ENCODE measurements at places on chromosomes 5 and 9. TPM values are rescaled to one million over a fixed set of nuclear protein-coding genes. Genes with fewer than 3 reads are reported as not detected.

GRCh38 chr9:121942866-121943382 is 150.2 kb downstream of the TTLL11 start:
- no peaks in the 10 kb centered on the region for H3K36me3 ChIP-seq
- DNase-seq: no peak

GRCh38 chr5:6572086-6572824 is 60.6 kb downstream of the NSUN2 start:
- H3K36me3 ChIP-seq: no peaks in the 10 kb centered on the region
- no peak overlapping the region for H3K4me3 ChIP-seq
- no peaks in the 10 kb centered on the region for H3K27me3 ChIP-seq
- no peak overlapping the region for H3K27ac ChIP-seq
- no peaks in the 10 kb centered on the region for H3K4me1 ChIP-seq

DNA sequence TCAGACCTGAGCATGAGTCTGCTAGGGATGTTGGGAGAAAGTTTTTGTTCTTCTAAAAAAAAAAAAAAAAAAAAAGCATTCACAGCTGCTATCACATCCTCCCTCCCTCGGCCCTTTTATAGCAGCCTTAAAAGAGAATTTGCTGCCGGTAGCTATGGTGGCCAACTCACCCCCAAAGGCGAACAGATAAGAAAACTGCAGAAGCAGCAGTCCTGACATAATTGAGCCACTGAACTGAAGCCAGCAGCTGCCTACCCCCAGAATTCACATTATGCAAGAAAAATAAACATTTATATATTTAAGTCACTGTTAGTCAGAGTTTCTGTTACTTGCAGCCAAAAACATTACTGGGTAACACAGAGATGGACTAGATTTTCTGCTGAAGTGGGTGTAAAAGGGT is 124.3 kb upstream of the SMARCA2 start:
- no peak for DNase-seq
- no peak overlapping the region for H3K4me3 ChIP-seq
- H3K36me3 ChIP-seq: no peaks in the 10 kb centered on the region
- H3K27me3 ChIP-seq: no peaks in the 10 kb centered on the region
- no peak overlapping the region for H3K27ac ChIP-seq
- H3K4me1 ChIP-seq: no peaks in the 10 kb centered on the region

DNA sequence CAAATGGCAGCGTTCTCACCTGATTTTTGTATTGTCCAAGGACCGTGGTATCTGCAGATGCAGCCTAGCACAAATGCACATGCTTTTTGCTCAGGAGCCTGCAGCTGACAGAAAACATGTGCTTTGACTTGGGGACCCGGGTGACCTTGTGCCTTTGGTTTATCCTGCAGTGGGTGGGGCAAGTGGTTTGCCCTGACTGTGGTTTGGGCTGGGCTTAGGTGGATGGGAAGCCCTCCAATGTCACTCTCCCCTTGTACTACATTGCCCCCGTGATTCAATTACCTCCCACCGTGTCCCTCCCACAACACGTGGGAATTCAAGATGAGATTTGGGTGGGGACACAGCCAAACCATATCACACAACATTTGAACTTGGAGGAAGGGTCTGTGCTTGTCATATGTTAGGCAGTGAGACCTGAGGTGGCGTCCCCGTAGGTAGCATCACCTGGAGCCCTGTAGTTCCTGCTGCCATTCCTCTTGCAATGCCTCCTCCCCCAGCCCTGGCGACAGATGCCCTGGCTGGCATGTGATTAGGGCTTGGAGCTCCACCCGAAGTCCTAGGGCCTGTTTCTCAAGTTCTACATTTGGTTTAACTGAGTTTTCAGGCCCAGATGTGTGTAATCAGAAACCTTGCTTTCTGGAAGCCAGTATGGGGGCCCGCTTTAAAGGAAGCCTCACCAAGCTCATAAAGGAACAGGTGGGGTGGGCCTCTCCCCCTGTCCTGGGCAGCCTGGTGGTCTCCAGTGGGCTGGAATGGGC is 2.1 kb downstream of the ANKRD33B start:
- DNase-seq: no peak
- no peak overlapping the region for H3K27ac ChIP-seq
- no peaks in the 10 kb centered on the region for H3K27me3 ChIP-seq
- H3K4me3 ChIP-seq: no peak overlapping the region

DNA sequence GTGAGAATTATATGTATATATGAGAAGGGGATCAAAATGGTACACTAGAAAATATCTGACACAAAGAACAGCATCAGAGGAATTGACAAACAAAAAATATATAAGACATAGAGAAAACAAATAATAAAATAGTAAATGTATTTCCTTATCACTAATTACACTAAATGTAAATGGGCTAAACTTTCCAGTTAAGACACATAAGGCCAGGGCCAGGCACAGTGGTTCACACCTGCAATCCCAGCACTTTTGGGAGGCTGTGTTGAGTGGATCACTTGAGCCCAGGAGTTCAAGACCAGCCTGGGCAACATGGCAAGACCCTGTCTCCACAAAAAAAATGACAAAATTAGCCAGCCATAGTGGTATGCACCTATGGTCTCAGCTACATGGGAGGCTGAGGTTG is 8.5 kb downstream of the FBXL17 start:
- no peaks in the 10 kb centered on the region for H3K36me3 ChIP-seq
- no peaks in the 10 kb centered on the region for H3K27me3 ChIP-seq
- H3K27ac ChIP-seq: no peak overlapping the region
- DNase-seq: no peak

DNA sequence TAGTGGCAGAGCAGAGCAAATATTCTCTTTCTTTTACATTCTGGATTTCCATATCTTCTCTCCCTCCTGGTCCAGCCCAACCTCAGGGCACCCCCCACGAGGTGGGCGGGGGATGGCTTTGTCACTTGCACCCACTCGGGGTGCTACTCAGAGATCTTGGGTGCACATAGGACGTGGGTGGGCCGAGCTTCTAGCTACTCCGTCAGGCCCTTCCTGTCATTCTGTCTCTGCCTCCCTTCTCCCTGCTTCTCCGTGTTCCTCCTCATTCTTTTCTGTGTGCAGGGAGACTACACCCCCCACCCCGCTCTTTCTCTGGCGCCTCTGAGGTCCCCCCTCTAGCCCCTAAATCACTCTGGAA is 19.5 kb downstream of the PCDHGC5 start:
- peaks cover 56% of the 10 kb centered on the region for H3K4me1 ChIP-seq
- peaks cover 29% of the 10 kb centered on the region for H3K36me3 ChIP-seq
- peak overlapping the region; percentile 18 for H3K4me3 ChIP-seq
- no peak for DNase-seq
- H3K27ac ChIP-seq: peak overlapping the region; percentile 87
- H3K27me3 ChIP-seq: no peaks in the 10 kb centered on the region

DNA sequence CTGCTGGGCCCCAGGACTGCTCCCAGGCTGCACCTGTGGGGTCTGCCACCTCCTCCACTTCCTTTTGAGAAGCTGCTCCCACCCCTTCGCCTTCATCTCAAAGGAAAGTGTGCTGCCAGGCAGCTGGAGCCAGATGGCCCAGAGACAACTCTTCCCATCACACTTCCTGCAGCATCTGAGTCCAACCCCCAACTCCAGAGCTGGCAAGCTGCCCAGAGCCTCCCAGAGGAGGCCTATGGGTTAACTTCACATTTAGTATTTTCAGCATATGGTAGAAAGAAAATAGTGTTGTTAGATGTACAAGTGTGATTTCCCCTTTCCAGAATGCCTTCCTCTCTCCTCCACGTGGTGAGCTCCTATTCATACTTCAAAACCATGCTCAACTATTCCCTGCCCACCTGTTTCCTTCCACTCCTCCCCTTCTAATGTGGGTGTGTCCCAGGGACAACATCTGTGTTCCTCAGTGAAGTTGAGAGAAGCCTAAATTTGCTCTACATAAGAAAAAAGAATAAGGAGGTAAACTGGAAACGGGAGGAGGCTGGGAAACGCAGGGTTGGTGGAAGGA is 38.6 kb upstream of the KCNMB1 start:
- peaks cover 13% of the 10 kb centered on the region for H3K4me1 ChIP-seq
- H3K27ac ChIP-seq: no peak overlapping the region
- no peak overlapping the region for H3K4me3 ChIP-seq
- H3K36me3 ChIP-seq: no peaks in the 10 kb centered on the region
- H3K27me3 ChIP-seq: no peaks in the 10 kb centered on the region

DNA sequence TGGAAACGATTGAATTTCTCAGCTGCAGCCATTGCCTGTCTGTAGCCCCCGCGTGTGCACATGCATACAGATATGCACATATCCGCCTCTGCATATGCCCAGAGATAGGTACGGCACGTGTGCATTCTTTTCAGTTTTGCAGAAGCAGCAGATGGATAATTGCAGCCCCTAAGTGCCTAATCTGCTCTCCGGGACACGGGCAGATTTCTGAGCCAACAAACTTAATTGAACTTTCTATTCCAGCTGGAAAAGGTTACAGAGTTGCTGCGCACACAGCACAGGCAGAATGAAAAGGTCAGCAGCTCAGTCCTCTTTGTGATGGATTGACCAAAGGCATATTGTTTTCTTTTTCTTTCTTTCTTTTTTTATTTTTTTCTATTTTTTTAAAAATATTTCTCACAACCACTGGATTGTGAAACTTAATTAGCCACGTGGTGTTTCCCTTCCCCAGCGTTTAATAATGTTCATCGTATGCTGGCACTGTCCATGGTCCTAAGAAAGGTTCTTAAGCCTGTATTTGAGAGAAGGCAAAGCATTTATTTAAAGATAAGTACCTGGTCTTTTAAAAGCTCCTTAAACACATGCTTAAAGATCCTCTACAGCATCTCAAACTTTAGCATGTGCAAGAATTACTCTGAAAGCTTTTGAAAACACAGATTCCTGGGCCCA is 270.2 kb upstream of the BRINP1 start:
- DNase-seq: no peak
- H3K27me3 ChIP-seq: no peaks in the 10 kb centered on the region
- H3K27ac ChIP-seq: no peak overlapping the region
- no peaks in the 10 kb centered on the region for H3K36me3 ChIP-seq
- H3K4me3 ChIP-seq: no peak overlapping the region
- H3K4me1 ChIP-seq: no peaks in the 10 kb centered on the region

DNA sequence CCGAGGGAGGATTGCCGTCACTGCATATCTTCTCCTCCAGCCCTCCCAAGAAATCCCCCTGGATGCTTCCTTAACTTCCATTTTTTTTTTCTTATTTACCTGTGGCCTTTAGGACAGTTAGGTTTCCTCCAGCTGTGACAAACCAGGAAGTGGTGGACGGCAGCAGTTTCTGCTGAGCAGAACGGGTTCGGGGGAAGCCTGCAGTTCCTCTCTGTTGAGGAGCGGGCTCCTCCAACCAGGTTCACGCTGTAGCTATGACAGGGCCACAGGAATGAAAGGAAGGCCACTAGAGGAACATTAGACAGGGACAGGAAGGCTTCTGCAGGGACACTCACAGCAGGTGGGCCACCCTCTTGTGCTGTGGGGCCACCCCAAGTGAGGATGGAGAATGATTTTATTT is 76.7 kb upstream of the SYK start:
- H3K4me1 ChIP-seq: no peaks in the 10 kb centered on the region
- no peak overlapping the region for H3K27ac ChIP-seq
- DNase-seq: no peak

DNA sequence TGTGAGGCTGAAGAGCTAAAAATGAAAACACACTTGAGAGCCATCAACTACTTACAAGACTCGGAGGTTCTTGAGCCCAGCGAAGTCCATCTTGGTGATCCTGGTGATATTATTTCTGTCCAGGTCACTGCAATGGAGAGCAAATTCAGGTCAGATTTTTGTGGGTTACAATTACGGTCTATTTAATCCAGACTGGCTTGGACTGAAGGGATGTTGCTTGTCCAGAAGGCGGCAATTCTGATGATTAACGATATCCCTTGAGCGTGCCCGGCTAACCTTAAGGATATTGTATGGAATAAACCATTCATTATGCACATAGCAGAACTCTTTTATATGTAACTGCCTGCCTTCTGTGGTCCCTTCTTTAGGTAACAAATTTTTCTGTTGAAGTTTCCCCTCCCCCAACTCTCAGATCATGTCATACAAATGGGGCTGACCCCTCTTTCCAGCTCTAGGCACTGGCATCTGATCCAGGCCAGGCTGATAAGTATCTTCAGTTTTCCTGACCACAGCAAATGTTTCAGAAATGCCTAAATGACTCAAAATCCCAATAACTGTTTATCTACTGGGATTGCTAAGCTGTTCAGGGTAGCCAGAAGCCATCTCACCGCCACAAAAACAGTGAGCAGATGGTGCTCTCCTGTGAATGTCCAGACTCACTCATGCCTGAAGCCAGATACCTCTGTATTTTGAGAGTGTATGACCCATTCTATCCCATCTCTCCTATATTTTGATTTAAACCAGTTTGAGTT is 49.4 kb downstream of the SLIT3 start:
- H3K4me3 ChIP-seq: no peak overlapping the region
- no peaks in the 10 kb centered on the region for H3K27me3 ChIP-seq
- no peak overlapping the region for H3K27ac ChIP-seq
- H3K36me3 ChIP-seq: no peaks in the 10 kb centered on the region

- no peak overlapping the region for H3K4me3 ChIP-seq
- no peaks in the 10 kb centered on the region for H3K4me1 ChIP-seq
- no peak for DNase-seq
- no peak overlapping the region for H3K27ac ChIP-seq
Measured at GRCh38 chr5:128613128-128613527, 75.1 kb upstream of the FBN2 start.

- H3K27me3 ChIP-seq: no peaks in the 10 kb centered on the region
- H3K4me3 ChIP-seq: peak overlapping the region; percentile 34
- DNase-seq: no peak
- H3K36me3 ChIP-seq: no peaks in the 10 kb centered on the region
Measured at GRCh38 chr9:127742435-127743088, 7.5 kb upstream of the TOR2A start.

- H3K27me3 ChIP-seq: no peaks in the 10 kb centered on the region
- H3K36me3 ChIP-seq: no peaks in the 10 kb centered on the region
- DNase-seq: no peak
- no peak overlapping the region for H3K4me3 ChIP-seq
Measured at GRCh38 chr9:106432631-106433030, 430.3 kb upstream of the ZNF462 start.

GRCh38 chr9:82382887-82383616 is 394.5 kb downstream of the SPATA31D1 start:
- DNase-seq: no peak
- H3K36me3 ChIP-seq: no peaks in the 10 kb centered on the region
- no peak overlapping the region for H3K4me3 ChIP-seq
- no peak overlapping the region for H3K27ac ChIP-seq

The KIF12 gene
- not detected for total RNA-seq

The PPIC gene
- 55.0 TPM for total RNA-seq

The SPATA31C1 gene
- total RNA-seq: not detected

The CKMT2 gene
- 1,365 TPM for total RNA-seq

The NR6A1 gene
- total RNA-seq: 1.9 TPM

The NFIB gene
- total RNA-seq: 74.4 TPM

The RGS7BP gene
- total RNA-seq: 2.4 TPM

Measured in right atrium auricular region (tissue), 2 donors.